Right ventricle myocardium superior (tissue), 1 donor: ENCODE measurements at places on chromosomes 2 and 18.

GRCh38 chr2:8494589-8494988, 187.3 kb upstream of the ID2 start:
- no peak for DNase-seq

DNA sequence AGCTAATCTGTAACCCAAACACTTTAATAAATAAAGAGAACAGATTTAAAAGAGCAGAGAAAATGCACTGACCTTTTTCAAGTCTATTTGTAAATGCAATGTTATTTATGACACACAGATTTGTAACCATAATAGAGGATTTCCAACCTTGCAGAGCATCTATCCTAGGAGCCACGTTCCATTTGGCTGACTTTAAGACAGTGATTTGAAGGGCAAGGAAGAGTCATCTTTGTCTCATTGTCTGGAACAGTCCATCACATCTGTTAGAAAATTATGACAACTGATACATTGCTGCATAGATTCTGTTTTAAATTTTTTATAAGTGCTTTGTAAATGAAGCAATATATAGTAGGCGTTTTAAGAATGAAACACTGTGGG, 90.8 kb upstream of the L3MBTL4 start:
- DNase-seq, result no peak

DNA sequence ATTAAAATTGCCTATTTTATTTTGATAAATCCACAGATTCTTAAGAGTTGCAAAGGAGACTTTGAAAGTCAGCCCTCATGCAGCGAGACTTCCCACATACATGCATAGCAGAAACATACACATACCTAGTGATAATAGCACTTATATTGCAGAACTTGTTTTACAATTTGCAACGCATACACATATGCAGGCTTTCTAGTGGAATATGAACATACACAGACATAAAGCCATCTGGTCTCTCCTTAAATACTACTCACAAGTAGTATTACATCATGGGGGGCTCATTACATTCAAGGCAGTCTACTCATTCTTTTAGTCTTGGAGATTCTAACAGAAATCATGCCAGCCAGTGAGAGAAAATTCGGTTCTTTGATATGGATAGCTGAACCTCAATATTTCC, 295.1 kb upstream of the RND3 start:
- DNase-seq, result no peak

- DNase-seq, result no peak
Observed at GRCh38 chr18:61273533-61273932, 59.7 kb upstream of the CDH20 start.

- DNase-seq, result no peak
Observed at GRCh38 chr2:20080839-20081415, 29.5 kb upstream of the LAPTM4A start.

DNA sequence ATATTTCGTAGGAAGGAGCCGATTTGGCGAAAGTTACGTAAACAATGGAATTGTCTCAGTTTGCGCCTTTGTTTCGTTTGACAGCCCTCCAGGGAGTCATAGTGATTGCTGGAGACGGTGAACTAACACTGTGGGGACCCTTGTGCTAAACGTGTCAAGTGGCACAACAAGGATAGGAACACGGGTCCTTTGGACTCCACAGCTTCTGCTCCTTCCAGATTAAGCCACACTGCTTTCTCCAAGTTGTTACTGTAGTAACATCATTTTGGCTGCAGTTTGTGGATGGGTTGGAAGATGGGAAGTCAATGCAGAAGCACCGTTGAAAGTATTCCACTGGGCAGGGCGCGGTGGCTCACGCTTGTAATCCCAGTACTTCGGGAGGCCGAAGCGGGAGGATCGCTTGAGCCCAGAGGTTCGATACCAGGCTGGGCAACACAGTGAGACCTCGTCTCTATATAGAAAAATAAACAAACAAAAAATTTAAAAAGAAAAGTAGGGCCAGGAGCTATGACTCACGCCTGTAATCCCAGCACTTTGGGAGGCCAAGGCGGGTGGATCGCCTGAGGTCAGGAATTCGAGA, 636 bp upstream of the IMMT start:
- no peak for DNase-seq

- DNase-seq, result no peak
Observed at GRCh38 chr2:207969249-207969648, 56.1 kb downstream of the PLEKHM3 start.

DNA sequence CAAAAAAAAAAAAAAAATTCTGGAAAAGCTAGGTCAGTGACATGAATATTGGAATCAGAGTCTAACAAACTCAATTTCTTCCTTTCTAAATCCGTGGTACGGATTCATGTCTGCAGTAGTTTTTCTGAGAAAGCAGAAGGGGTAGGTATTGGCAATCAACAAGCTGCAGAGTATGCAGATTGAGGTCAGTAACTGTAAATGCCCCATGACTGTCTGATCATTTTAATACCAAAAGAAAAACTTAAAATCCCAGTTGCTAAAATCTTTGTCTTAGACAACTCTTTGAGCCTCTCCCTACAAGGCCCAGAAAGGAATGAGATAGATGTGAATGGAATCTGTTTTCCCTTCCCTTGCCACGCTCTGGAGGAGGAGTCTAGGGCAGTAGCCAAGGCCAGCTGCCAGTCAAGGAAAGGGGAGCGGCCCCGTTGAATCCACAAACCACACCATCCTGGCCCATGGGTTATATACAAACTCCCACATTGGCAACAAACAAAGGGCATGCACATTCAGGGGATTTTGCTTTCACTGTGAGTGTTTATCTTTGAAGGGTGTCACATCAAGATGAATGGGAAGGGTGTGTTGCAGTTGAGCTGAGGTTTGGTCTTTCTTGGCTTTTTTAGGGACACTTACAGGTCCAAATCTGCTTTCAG, 6.1 kb upstream of the CASP8 start:
- DNase-seq, result no peak

- DNase-seq, result no peak
Observed at GRCh38 chr18:26575865-26576217, 27.5 kb upstream of the KCTD1 start.

DNA sequence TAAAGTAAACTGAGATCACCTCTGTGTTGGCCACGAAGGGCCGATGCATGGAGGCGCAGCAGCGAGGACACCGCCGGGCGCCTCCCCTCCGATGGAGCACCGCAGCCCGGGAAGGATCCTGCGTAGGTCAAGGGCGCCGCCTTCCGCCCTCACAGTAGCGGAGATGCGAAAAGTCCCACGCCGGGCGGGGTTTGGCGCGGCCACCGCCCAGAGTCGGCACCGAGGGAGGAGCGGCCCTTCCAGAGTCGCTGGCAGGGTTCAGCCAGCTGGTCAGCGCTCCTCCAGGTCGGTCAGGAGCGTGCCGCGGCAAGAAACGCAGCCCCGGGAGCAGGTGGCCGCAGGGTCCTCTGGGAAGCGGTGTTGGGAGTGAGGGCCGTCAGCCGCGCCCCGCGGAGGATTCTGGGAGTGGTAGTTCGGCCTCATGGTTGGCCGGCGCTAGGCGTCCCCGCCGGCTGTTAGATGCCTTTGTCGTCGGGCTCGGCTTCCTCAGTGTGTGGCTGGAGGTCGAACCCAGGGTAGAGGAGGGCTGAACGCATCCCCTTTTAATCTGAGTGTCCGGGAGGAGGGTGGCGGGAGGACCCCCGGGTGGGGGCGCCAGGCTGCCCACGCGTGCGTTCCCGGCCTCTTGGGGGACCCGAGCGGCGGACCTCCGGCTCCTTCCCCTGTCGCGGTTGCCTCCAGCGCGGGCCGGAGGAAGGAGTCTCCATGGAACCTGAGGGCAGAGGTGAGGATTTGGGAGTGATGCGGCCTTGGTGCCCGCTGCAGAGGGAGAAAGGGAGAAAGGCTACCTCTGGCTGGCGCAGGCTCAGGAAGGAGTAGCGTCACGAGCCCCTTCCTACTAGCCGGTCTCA, at the start of gene ZNF892:
TSS of gene ZNF892 (plus strand) at position 411 of the 851 bp plus-strand sequence. CDS start at position 706, 295 bp downstream.
- DNase-seq, result peak; percentile 94

DNA sequence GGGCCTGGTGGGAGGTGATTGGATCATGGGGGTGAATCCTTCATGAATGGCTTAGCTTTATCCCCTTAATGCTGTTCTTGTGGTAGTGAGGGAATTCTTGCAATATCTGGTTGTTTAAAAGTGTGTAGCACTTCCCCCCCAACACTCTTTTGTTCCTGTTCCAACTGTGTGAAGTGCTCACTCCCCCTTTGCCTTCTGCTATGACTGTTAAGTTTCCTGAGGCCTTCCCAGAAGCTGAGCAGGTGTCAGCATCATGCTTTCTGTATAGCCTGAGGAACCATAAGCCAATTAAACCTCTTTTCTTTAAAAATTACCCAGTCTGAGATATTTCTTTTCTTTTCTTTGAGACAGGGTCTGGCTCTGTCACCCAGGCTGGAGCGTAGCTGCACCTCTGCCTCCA, 139.4 kb downstream of the RNF152 start:
- no peak for DNase-seq

GRCh38 chr2:18849841-18850578, 260.6 kb upstream of the NT5C1B start:
- no peak for DNase-seq

DNA sequence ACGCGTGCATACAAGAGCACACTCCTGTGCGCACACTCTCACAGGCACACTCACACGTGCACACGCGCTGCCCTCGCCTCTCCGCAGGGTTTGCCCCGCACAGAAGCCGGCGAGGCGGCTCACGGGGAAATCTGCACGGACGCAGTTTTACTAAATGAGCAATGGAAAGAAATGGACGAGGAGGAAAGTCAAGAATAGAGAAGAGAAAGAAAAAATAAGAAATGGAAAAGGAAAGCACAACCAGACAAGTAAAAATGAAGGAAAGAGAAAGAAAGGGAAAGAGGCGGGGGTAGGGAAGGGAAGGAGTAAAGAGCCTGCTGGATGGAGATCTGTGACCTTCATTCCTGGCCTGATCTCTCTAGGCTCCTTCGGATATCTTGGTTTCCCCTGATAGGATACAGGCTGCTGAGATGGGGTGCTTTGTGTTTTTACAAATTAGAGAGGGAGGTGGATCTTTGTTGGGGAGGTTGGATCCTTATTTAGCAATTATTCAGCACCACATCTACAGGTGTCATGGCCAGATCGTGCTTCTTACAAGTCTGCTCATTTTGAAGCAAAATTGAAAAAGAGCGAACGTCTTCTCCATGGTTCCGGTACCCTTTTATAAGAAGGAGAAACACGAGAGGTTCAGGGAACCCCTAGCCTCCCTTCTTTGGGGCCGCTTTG, 693 bp upstream of the LRP2 start:
- no peak for DNase-seq

DNA sequence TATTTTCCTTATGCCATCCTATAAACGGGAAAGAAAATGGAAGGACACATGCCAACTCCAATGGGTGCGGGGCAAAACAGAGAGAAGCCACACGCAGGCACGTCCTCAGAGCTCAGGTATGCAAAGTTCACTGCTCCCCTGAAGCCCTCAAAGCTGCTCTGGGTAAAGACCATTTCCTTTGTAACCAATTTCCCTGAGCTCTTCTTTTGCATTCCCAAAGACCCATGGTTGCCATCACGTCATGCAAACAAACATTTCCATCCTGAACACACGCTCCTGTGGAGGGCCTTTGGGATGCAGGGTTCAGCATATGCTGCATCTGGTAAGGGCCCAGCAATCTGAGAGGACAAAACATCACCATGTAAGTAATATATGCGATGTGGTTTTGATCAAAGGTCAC, 69.4 kb downstream of the EMILIN2 start:
- DNase-seq, result no peak

GRCh38 chr2:83744855-83745254, 714.2 kb downstream of the SUCLG1 start:
- DNase-seq, result no peak

DNA sequence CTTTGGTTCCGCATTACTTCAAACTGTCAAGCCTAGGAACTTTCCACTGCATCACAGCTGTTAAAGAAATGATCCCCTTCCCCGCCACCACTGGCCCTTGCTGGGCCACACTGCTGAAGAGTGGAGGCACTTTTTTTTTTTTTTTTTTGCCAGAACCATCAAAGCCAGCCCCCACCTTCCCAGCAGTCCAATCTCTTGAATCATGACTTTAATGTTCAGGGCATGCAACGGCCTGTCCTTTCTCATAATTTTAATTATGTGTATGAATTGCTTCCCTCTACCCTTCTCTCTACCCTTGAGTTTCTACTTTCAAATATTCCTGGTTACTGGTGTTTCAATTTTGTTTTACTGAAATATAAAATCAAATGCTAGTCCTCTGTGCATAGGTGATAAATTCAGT, 102.1 kb upstream of the LMAN1 start:
- no peak for DNase-seq

DNA sequence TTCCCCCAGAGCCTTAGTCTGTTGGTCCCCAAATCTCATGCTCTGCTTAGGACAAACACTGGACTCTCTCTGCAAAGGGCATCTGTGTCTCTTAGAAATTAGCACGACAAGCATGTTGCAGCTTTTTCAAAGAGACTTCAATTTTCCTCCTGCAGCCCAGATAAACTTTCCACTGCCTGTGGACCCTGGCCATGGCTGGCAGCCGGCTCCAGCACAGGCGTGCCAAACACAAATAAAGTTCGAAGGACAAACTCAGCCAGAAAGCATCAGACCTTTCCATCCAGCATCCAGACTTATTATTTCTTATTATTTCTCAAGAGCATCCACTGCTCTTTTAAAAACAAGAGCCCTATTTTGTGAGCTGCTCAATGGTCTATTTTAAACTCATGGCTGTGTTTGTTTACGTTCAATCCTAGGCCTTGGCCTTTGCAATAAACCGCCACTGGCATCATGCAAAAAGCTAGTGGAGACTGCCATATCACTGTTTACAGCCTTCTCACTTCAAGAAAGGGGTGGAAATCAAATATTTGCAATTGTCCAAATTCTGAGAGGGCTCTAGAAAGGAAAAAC, 300.8 kb downstream of the BCL11A start:
- no peak for DNase-seq

DNA sequence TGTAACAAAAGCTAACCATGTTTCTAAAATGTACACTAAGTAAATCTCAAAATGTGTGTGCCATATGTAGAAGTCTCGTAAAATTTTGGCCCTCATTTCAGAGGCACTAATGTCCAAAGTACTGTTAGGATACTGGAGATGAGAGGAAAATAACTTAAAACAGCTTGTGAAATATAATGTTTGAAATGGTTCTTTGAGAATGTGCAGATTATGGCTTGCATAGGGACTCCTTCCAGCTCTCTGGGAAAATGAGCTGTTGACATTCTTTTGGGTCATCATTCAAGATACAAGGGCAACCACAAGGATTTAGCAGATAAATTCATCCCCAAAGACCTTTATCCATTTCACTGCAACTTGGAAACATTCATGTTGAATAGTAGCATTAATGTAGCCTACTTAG, 38.1 kb upstream of the OTX1 start:
- DNase-seq, result no peak

- DNase-seq, result no peak
Observed at GRCh38 chr2:186540941-186541340, 48.9 kb upstream of the ITGAV start.

DNA sequence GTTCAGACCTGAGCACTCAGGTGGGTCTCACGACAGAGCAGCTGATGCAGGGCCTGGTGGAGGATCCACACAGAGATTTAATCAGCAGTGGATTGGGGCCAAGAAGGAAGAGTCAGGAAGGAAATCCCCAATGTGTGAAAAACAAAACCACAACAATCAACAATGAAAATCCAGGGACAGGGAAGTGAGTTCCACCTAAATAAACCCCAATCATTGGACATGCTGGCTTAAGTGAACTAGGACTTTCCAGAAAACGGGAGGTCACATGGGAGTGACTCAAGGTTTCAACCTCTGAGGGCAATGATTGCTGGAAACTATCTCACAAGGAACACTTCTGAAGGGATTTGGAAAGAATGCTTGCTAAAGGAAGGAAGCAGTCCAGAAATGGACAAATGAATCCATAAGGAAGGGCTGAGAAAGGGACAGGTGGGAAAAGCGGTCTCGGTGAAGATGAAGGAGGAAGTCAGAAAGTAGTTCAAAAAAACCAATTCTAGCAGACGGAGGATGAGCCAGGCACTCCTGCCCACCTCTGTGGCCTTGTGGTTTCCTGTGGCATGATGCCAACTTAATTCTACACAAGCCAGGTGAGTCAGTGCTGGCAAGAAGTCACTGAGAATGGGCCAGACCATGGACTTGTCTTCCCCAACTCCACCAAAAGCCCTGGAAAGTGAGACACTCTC, 15.4 kb upstream of the XDH start:
- no peak for DNase-seq
